Small intestine (tissue), 16 donors: ENCODE measurements at places on chromosomes 7 and 10. TPM values are rescaled to one million over a fixed set of nuclear protein-coding genes. Genes with fewer than 3 reads are reported as not detected.

DNA sequence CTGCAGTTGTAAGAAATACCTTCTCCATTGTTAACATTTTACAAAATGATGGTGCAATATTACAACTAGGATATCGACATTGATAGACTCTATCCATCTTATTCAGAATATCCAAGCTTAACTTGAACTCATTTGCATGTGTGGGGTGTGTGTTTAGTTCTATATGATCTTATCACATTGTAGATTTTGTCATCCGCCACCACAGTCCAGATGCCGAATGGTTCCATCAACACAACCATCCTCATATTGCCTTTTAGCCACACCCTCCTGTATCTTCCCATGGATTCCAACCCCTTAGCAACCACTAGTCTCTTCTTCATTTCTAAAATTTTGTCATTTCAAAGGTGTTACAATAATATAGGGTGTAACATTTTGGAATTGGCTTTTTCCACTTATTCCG is 452.9 kb upstream of the AKR1E2 start:
- no peaks in the 10 kb centered on the region for H3K4me1 ChIP-seq
- H3K4me3 ChIP-seq: no peak overlapping the region
- no peak for DNase-seq
- no peaks in the 10 kb centered on the region for H3K36me3 ChIP-seq
- H3K27me3 ChIP-seq: no peaks in the 10 kb centered on the region

- H3K27me3 ChIP-seq: no peaks in the 10 kb centered on the region
- H3K4me1 ChIP-seq: peaks cover 2% of the 10 kb centered on the region
- H3K4me3 ChIP-seq: no peak overlapping the region
- no peak overlapping the region for H3K27ac ChIP-seq
- peaks cover 37% of the 10 kb centered on the region for H3K36me3 ChIP-seq
- DNase-seq: peak; percentile 41
Measured at GRCh38 chr7:6621195-6622133, 6.1 kb downstream of the ZNF853 start.

DNA sequence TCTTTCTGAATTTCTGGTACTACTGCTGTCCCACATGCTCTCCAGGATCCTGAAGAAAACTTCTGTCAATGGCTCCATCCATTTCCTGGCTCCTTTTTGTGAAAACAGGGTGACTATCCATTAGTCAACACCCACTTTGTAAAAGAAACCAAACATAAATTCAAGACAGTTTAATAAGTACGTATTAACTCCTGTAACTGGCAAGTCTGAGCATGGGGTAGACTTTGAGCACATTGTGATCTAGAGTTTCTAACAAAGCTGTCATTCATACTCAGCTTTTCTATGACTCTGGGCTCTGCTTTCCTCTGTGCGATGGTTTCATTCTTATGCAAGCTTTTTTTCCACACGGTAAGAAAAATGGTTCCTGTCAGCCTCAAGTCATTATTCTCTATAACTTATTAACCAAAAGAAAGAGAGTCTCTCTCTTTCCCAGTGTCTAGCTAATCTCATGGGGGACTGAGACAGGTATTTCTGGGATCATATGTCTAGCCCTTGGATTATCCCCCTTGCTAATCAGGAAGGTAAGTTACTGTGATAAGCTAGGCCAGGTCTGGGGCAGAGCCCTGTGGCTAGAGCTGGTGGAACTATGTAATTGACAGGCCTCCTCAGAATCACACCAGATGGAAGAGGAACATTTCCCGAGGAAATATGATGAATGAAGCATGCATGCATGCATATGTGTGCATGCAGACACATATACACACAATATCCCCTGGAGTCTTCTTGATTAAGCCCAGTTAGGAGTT is 98.5 kb downstream of the GNAI1 start:
- no peaks in the 10 kb centered on the region for H3K27me3 ChIP-seq
- no peak overlapping the region for H3K27ac ChIP-seq
- DNase-seq: no peak
- no peak overlapping the region for H3K4me3 ChIP-seq
- no peaks in the 10 kb centered on the region for H3K36me3 ChIP-seq

DNA sequence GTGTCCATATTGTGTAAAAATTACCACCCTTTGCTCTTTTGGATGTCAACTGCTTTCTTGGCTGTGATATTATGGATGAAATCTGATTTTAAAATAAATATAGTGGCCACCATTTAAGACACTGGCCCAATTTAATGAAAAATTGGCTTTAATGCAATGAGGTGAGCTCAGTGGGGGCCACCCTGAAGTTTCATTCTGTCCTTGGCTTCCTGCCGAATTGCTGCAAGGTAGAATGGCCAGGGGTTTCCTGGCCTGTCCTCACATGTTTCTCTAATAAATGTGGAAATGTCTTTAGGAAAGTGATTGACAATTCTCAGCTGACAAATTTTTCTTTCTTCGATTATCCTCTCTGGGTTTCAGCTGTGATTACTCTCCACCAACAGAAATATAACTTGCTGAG is 36.0 kb downstream of the DYNC1I1 start:
- H3K36me3 ChIP-seq: no peaks in the 10 kb centered on the region
- no peak for DNase-seq
- no peaks in the 10 kb centered on the region for H3K27me3 ChIP-seq
- no peak overlapping the region for H3K27ac ChIP-seq

DNA sequence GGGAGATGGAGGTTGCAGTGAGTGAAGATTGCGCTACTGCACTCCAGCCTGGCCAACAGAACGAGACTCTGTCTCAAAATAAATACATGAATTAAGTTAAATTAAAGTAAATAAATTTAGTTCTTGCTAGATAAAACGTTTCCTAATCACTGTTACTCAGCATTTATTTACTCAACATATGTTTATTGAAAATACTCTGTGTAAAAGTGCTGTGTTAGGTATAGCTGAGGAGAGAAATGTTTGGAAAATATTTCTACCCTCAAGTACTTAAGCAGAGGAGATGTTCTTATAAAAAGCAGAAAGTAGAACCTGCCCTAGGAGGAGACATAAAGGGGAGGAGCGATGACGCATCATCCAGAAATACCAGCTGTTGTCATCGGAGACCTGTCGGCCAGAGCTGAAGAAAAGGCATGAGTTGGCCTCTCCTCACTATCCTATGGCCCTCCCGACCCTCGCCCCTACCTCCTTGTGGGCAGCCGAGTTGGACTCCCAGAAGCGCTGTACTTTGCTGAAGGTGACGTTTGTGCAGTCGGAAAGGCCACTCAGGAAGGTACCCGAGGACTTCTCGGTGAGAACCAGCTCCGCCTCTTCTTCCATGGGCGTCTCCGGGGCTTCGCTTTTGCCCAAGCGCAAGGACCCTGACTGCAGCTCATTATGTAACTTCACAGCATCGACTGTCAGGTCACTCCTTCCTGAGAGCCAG is 1.1 kb downstream of the RRP12 start:
- H3K27me3 ChIP-seq: no peaks in the 10 kb centered on the region
- H3K4me1 ChIP-seq: no peaks in the 10 kb centered on the region
- H3K4me3 ChIP-seq: peak overlapping the region; percentile 78
- peak; percentile 91 for DNase-seq
- H3K27ac ChIP-seq: peak overlapping the region; percentile 42

- H3K4me1 ChIP-seq: no peaks in the 10 kb centered on the region
- H3K4me3 ChIP-seq: no peak overlapping the region
- no peaks in the 10 kb centered on the region for H3K27me3 ChIP-seq
- H3K36me3 ChIP-seq: no peaks in the 10 kb centered on the region
- DNase-seq: no peak
- no peak overlapping the region for H3K27ac ChIP-seq
Measured at GRCh38 chr10:22222236-22223190, 4.7 kb upstream of the EBLN1 start.

GRCh38 chr7:22814261-22815208 is 8.1 kb downstream of the TOMM7 start:
- no peak overlapping the region for H3K27ac ChIP-seq
- no peaks in the 10 kb centered on the region for H3K27me3 ChIP-seq
- H3K4me1 ChIP-seq: no peaks in the 10 kb centered on the region
- no peak overlapping the region for H3K4me3 ChIP-seq
- H3K36me3 ChIP-seq: peaks cover 10% of the 10 kb centered on the region

DNA sequence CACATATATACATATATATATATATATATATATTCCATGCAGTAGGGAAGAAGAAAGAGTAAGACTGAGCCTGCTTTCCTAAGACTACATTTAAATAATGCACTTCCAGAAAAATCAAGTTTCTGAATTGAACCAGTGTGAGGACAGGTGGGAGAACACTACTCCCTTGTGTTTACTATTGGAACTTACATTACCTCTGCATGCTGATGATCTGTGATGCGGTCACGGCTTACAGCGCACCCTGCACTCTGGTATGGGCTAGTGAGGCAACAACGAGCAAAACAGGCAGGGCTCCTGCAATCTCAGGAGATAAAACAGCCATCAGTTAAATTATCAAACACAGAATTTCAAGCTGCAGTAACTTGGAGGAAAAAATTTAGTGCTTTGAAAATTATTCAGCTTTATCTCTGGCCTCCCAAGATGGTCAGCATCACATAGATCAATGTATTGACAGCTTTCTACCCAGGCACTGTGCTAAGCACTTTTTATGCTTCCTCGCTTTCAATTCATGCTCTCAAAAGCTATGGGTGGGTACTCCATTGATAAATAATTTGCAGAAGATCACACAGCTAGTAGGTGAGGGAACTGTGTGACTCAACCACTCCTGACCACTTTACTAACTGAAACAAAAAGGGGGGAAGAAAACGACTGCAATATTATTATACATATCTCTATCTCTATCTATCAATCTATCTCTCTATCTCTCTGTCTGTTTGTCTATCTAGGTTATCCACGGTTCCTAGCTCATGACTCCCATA is 20.5 kb upstream of the SLC16A12 start:
- H3K27me3 ChIP-seq: no peaks in the 10 kb centered on the region
- H3K4me1 ChIP-seq: no peaks in the 10 kb centered on the region
- no peaks in the 10 kb centered on the region for H3K36me3 ChIP-seq
- H3K27ac ChIP-seq: no peak overlapping the region

DNA sequence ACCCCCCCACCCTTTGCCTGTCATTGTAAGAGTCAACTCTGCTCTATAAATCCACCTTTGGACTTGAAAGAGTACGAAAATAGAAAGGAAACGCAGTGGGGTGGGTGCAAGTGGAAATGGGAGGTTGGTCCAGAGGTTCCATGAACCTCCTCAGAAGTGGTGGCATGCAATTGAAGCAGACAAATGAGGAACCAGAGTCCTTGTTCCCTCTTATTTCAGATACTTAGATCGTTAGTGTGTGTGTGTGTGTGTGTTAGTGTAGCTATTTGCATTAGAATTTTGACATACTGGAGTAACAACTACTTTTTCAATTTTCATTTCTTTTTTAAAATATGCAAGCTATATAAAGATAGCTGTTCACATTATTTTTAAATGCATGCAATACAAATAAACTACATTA is 18.1 kb upstream of the TFAM start:
- no peak overlapping the region for H3K27ac ChIP-seq
- no peak overlapping the region for H3K4me3 ChIP-seq
- H3K27me3 ChIP-seq: no peaks in the 10 kb centered on the region

DNA sequence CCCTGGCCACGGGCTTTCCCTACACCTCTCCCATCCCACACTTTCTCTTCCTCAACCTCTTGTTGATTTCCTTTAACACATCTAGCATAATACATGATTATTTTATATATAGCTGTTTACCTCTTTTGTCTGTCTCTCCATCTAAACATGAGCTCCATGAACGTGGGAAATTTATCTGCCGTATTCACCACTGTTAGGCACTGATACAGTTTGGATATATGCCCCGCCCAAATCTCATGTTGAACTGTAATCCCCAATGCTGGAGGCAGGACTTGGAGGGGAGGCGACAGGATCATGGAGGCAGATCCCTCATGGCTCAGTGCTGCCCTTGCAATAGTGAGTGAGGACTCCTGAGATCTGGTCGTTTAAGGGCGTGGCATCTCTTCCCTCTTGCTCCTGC is 5.7 kb downstream of the CYTH3 start:
- H3K27me3 ChIP-seq: no peaks in the 10 kb centered on the region
- no peak overlapping the region for H3K27ac ChIP-seq
- peak; percentile 41 for DNase-seq

DNA sequence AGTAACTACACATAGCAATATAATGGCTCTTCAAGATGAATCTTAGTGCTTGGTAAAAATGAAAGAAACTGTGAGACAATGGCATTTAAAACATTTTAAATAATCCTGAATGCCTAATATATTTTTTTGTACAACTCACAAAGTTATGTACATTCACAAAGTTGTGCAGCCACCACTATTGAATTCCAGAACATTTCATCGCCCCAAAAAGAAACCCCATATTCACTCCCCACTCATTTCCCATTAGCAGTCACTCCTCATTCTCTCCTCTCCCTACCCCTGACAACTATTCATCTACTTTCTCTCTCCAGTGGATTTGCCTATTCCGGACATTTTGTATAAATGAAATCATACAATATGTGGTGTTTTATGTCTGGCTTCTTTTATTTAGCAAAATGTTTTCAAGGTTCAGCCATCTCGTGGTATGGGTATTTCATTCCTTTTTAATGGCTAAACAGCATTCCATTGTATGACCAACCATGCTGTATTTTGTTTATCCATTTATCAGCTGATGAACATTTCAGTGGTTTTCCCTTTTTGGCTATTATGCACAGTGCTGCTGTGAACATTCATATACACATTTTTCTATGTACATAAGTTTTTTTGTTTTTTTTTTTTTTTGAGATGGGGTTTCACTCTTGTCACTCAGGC is 34.7 kb downstream of the ENTPD7 start:
- no peaks in the 10 kb centered on the region for H3K27me3 ChIP-seq
- H3K4me3 ChIP-seq: no peak overlapping the region
- no peaks in the 10 kb centered on the region for H3K4me1 ChIP-seq
- H3K36me3 ChIP-seq: peaks cover 39% of the 10 kb centered on the region

GRCh38 chr10:109957092-109957797 is 33.9 kb upstream of the XPNPEP1 start:
- DNase-seq: no peak
- H3K27me3 ChIP-seq: no peaks in the 10 kb centered on the region
- no peak overlapping the region for H3K4me3 ChIP-seq
- no peak overlapping the region for H3K27ac ChIP-seq
- H3K4me1 ChIP-seq: peaks cover 9% of the 10 kb centered on the region
- no peaks in the 10 kb centered on the region for H3K36me3 ChIP-seq

- peaks cover 5% of the 10 kb centered on the region for H3K4me1 ChIP-seq
- no peak within 1 kb of the TSS for H3K4me3 ChIP-seq
- no peak for DNase-seq
- H3K36me3 ChIP-seq: no peaks in the 10 kb centered on the region
Measured at GRCh38 chr7:97024209-97025129, at the start of gene DLX5. Gene DLX5, minus strand, starts transcription at chr7:97024831. Its CDS starts 208 bp downstream, at chr7:97024623.

- no peaks in the 10 kb centered on the region for H3K4me1 ChIP-seq
- H3K27me3 ChIP-seq: no peaks in the 10 kb centered on the region
- no peaks in the 10 kb centered on the region for H3K36me3 ChIP-seq
- DNase-seq: no peak
- no peak overlapping the region for H3K4me3 ChIP-seq
- H3K27ac ChIP-seq: no peak overlapping the region
Measured at GRCh38 chr7:149886018-149886415, 12.2 kb downstream of the ATP6V0E2 start.

MRLN gene
- polyA plus RNA-seq: not detected

LRRC17 gene
- polyA plus RNA-seq: 19.9 TPM

TMEM196 gene
- 0.22 TPM for polyA plus RNA-seq

MRPS24 gene
- 131 TPM for polyA plus RNA-seq

PILRA gene
- polyA plus RNA-seq: 5.0 TPM

HACD1 gene
- 4.7 TPM for polyA plus RNA-seq

RBP4 gene
- 2.0 TPM for polyA plus RNA-seq

LRRC18 gene
- polyA plus RNA-seq: 0.25 TPM

SYCE1 gene
- 0.09 TPM for polyA plus RNA-seq
